Natural killer cell (primary cell): ENCODE measurements at places on chromosomes 13 and 19. TPM values are rescaled to one million over a fixed set of nuclear protein-coding genes. Genes with fewer than 3 reads are reported as not detected.

FBXO27 gene
- total RNA-seq, result 0.38 TPM

ZNF701 gene
- 27.4 TPM for total RNA-seq

CD70 gene
- 1.2 TPM for total RNA-seq

ALOX5AP gene
- total RNA-seq, result 83.9 TPM

CDX2 gene
- not detected for total RNA-seq

VAV1 gene
- total RNA-seq, result 141 TPM

SHISA7 gene
- not detected for total RNA-seq

ALG11 gene
- 35.2 TPM for total RNA-seq
